ENCODE measurements at places on chromosomes 5 and 9.

- no peak for DNase-seq
These were observed 229.7 kb downstream of the ICE1 start for GRCh38 chr5:5652181-5652580.

- DNase-seq = no peak
These were observed 50.4 kb upstream of the SYNPO start for GRCh38 chr5:150589862-150590601.

DNA sequence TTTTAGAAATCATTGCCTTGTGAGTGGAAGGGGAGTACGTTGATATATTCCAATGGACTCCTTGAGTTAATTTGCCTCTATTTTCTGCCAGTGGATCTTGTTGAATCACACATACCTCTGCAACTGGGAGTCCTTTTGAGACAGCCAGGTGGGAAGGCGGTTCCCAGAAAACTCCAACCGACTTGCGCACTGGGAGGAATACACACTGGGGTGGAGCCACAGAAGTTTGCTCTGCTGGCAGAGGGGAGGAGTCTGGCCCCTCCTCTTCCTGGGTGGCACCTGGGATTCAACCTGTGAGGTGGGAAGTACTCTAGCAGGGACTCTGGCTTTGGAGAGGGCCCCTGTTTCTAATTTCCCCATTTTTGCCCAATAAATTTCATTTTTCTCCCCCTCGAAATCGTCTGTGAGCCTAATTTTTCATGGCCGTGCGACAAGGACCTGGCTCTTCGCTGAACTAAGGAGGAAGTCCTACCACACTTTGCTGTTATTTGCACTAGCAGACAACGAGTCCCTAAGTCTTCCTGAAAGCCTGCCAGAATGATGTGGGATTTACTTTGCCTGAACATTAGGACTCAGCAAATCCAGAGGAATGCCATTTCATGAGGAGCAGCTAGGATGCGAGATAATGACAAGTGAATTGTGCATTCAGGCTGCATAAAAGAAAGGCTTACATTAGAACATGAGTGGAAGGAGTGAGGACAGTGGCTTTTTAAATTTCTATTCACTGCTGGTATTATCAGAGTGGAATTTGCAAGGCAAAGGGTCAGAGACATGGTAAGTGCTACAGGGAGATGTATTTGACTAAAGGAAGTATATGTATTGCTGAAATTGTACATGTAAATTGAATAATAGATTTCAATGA, 67.2 kb downstream of the PRLR start:
- DNase-seq = no peak

- no peak for DNase-seq
These were observed 15.4 kb downstream of the IER5L start for GRCh38 chr9:129162497-129163197.

DNA sequence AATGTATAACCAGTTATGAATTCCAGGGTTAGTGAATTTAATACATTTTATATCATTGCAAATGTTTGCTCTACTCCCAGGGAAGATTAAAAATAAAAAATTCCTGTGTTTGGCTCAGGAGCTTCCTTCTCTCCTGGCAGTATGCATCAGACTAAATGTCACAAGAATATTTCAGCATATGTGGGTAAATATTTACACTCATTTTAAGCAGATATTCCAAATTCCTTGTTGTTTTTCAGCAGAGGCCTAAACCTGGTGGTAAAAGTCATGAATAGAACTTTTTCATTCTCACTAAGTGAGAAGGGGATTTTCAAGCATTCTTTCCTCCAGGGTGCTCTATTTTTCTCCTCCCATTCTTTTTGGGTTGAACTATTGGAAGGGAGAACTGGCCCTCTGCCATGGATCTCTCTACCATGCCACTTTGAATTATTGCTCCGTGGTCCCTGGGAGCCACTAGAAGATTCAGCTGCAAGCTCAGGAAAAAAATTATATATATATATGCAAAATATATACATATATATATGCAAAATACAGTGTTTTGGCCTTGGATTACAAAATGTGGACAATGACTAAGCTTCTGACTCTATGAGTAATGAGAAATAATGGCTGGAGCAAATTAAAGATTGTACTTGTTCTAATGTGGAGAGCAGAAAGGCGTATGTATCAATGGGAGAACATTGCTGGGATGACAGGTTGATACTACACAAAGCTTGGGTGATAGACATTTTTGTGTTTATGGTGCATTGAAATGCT, 180.6 kb upstream of the PAPPA start:
- DNase-seq = no peak

DNA sequence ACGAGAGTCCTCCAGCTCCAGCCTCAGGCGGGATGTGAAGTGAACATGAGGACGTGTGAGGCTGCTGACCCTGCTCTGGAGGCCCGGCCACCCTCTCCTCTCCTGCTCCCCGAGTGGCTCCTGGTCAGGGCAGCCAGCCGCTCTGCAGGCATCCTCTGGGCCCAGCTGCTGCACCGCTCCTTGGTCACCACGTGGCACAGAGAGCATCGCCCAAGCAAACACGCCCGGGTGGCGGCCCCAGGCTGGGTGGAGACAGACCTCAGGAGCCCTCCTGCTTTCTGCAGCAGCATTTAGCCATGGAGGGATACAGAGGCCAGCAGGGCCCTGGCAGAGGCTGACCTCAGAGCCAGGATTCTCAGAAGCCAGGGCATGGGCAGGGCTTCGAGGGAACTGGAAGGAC, 69.7 kb upstream of the SARDH start:
- DNase-seq = no peak

DNA sequence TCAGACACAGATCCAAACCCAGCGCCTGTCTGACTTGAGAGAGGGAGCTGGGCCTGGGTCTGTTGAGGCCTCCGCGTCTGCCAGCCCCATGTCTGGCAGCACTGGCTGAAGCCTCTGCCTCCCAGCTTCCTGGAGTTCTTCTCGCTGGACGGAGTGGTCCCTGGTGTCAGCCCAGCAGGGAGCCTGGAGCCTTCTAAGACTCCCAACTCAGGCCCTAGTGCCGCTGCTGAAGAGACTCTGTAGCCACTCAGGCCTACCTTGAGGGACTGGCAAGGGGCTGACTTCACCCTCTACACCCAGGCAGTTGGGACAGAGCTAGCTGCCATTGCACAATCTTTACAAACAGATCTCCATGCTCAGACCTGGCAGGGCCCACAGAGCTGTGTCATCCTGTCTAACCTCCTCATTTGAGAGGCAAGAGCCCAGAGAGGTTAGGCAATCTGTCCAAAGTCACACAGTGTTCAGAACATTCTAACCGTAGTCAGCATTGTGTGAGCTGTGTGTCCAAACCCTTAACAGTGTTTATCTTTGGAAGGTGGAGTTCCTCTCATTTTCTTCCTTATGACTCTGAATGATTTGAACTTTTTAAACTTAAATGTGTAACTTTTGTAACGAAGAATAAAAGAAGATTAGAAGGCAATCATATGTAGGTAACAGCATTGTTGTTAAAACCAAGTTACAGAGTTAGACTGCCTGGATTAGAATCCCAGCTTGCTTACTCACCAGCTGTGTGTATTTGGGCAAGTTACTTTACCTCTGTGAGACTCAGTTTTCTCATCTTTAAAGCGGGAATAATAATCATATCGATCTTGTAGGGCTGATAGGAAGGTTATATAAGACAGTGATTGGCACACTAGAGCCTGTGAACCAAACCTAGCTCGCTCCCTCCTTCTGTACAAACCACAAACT, 4.6 kb upstream of the DUSP1 start:
- peak; percentile 76 for DNase-seq

GRCh38 chr9:97501177-97501971, at the start of gene TMOD1:
TMOD1 (plus strand) TSS chr9:97501666; CDS start chr9:97524189, 22,523 bp downstream.
- DNase-seq = no peak

DNA sequence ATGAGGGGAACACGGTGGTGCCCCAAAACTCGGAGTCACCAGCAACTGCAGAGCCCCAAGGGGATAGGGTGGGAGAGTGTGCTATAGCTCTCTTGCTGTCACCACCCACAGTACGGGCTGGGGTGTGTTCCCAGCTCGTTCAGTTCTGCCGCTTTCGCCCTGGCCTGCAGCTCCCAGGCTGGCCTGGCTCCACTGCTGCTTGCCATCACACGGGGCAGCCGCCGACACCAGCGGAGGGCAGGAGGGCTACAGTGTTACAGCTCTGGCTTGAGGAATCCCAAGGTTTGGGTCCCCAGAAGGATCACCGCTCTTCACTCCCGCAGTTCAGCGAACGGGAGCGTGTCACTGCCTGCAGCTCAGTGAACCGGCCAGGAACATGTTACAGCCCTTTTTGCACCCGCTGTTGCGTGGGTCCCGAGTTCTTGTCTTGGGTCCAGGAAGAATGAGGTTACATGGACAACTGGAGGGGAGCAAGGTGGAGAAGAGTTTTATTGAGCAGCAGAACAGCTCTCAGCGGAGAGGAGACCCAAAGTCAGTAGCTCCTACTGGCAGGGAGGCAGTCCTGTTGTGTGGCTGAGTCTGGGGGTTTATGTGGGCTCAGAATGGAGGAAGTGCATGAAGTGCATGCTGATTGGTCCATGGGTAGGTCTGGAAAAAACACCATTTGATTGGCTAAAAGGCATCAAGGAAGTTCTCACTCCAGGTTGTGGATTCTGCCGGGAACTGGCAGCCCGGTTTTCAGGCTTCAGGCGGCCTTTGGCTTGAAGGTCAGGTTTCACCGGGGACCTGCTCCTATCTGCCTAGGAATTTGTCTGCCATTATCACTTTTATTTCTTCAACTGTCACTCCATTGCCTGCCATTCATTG, 113.4 kb downstream of the EHMT1 start:
- no peak for DNase-seq

DNA sequence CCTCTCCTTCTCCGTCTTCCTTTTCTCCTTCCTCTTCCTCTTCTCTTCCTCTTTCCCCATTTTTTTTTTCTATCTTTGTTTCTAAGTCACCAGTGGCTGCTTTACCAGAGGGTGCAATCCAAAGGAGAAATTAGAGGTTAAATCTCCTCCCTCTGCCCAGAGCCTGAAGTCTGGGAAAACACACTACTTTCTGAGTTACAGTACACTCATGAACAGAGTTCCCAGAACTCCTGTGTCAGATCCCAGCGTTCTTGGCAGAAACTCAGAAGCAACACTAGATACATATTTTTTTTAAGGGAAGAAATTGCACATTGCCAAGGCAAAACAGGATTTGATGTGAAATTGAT, 189.0 kb downstream of the SNCAIP start:
- no peak for DNase-seq

- DNase-seq = no peak
These were observed 214.4 kb upstream of the ELL2 start for GRCh38 chr5:96176022-96176421.

- no peak for DNase-seq
These were observed 14.8 kb upstream of the NR3C1 start for GRCh38 chr5:143418140-143418866.

- DNase-seq = no peak
These were observed 85.4 kb downstream of the TMEM167A start for GRCh38 chr5:82991678-82992323.

DNA sequence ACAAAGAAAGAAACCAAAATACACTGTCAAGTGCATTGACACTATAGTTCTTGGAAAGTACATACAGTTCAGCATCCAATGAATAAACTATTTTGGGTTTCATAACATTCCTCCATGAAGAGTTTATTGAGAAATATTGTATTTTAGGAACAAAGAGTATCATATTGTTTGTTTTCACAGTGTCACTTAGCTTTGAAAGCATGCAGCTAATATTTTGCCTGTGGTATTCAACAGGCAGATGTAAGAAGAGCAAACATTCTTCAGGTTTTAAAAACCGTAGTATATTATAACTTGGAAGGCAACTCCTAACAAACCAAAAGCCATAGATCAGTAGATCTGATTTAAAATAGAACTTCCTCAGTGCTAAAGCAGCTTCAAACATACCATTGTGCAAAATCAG, 4.5 kb downstream of the PRELID2 start:
- peak; percentile 67 for DNase-seq

DNA sequence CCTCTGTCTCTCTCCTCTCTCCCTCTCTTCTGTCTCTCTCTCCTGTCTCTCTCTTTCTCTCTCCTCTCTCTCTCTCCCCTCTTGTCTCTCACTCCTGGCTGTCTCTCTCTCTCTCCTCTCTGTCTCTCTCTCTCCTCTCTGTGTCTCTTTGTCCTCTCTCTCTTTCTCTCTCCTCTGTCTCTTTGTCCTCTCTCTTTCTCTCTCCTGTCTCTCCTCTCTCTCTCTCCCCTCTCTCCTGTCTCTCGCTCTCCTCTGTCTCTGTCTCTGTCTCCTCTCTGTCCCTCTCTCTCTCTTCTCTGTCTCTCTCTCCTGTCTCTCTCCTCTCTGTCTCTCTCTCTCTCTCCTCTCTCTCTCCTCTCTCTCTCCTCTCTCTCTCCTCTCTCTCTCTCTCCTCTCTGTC, 25.0 kb downstream of the STK32A start:
- DNase-seq = no peak

DNA sequence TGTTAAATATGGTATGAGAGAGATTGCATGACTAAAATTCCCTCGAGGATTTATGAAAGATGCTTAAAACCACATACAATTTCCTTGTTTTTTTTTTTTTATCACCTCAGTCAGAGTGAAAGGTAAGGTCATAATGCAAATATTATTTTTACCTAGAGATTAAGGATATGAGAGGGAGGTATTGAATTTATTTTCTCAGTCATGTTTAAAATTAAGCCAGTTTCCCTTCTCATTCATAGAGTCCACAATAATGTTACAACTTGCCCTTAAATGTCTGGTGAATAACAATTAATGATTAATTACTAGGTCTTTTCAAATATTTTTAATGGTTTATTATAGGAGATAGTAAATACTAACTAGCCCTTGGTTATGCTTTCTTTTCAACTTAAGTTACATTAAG, 144.9 kb upstream of the HAPLN1 start:
- no peak for DNase-seq

- no peak for DNase-seq
These were observed 53.9 kb upstream of the TUT7 start for GRCh38 chr9:86408121-86408520.

GRCh38 chr5:62585751-62586150, 7.1 kb downstream of the LRRC70 start:
- DNase-seq = no peak

DNA sequence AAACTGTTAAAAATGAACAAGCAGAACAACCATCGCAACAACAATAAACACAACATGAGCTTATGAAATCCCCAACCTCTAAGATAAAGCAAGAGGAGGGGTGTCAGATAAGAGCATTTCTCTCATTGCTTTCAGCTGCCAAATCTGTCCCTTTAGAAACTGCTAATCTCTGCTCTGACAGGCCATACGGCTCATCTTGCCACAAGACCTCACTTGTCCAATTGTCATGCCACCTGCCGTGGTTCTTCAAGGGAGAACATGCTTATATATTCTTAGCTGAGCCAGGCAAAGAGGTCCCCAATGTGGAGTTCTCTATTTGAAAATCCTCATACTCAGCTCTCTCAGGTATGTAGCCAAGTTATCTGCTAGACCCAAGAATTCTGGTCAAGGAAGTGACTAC, 405.0 kb upstream of the TNC start:
- DNase-seq = no peak

DNA sequence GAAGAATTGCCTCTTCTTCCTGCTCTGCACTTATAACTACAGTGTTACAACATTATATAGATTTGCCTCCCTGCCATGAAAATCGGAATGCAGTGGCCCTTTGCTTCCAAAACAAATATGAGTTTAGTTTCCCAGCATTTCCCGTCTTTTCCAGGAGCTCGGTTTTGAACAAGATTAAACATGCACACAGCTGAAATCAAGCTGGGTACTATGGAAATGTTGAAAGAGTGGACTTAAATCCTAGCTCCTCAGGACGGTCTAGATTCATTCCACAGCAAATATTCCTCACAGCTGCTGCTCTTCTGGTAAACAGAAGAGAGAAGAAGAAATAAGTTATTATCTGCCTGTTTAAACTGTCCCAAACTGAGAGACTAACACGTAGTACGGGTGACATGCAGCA, 161.4 kb downstream of the PIK3R1 start:
- DNase-seq = no peak

Data from AG04449 (cell line).